ENCODE measurements at places on chromosomes 7 and 10.

DNA sequence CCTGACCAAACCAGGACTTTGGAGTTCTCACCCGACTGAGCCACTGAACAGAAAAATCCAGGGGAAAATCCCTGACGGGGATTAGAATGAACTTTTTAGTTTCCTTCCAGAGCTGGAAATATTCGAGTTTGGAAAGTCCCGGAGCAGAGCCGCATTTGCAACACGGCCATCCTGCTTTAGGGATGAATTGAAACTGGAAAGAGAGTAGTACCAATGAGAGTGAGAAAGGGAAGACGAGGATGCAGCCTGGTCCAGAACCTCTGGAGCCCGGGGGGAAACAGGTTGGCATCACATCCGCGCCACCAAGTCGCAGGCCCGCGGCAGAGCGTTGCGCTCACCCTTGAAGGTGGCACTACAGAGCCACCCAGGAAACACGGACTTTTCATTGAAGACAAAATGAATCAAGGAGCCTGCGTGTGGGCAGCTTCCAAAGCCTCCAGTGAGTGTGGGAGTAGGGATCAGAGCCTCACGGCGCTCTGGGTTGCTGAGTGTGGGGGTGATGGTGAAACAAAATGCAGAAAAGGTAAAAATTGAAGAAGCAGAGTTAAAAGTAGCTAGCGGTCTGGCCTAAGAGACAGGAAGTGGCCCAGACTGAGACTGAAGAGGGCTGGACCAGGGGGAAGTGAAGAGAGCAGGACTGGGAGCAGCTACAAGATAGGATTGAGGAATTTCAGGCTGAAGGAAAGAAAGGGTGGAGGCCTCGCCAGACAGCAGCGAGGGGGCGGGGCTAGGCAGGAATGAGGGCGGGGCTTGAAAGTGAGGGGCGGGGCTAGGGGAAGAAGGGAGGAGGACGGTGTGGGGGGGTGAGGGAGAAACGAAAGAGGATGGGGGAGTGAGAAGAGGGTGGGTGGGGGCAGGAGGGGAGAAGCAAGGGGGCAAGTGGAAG, 1.8 kb downstream of the SMURF1 start:
- peak; percentile 49 for DNase-seq

DNA sequence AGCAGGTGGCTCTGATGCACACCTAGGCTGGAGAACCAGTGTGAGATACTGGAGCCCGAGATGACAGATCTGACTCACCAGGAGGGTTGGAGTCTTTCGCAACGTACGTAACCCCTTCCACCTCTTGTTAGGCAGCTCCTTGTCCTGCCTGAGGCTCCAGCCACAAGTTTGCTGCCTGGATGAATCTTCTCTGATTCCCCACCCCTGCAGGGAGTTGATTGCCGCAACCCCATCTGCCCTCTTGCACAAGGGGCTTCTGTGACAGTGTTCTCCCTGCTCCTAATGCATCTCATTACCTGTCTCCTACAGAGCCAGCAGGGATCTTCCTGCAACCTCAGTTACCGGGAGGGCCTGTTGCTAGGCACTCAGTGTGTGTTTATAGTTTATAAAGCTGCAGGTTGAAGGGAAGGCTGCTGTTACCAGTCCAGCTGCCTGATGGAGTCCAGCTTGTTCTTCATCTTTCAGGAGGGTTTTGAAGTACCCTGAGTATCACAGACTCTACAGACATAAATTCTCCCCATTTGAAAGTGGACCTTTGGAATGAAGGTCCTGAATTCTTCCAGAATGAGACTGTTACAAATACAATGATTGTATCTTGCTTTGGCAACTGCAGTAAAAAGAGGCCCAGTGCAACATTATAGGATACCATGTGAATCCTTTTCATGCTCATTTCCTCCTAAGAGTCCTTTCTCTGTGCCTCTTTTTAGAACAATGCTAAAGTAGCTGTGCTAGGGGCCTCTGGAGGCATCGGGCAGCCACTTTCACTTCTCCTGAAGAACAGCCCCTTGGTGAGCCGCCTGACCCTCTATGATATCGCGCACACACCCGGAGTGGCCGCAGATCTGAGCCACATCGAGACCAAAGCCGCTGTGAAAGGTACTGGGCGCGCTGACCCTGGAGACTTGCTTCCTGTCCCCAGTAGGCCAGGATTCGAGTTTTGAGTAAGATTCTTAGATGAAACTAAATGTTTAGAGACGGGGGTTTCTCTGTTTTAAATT, 6.5 kb downstream of the MDH2 start:
- DNase-seq: no peak

DNA sequence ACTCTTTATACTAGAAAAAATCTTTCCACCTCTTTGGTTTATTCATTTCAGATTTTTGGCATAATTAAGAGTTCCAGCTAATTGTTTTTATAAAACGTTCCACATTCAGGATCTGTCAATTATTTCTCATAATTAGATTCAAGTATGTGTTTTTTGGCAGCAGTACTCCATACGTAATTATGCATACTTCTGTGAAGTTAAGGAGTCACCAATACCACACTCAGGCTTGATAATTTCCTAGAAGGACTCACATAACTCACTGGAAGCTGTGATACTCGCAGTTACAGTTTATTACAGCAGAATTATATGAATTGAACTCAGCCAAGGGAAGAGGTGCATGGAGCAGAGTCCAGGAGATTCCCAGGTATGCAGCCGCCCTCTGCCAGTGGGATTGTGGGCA, 290.5 kb upstream of the AKR1E2 start:
- DNase-seq: no peak

- DNase-seq: no peak
Measured at GRCh38 chr7:73615886-73616285, 8.4 kb downstream of the MLXIPL start.
